Hindlimb muscle (tissue), 1 donor: ENCODE measurements at places on chromosomes 4 and X.

GRCh38 chrX:19560611-19561010 is 45.3 kb upstream of the MAP3K15 start:
- no peak for DNase-seq

- no peak for DNase-seq
Measured at GRCh38 chrX:38347136-38347535, 5.3 kb upstream of the OTC start.

GRCh38 chr4:182645511-182645910 is 271.7 kb downstream of the DCTD start:
- no peak for DNase-seq

DNA sequence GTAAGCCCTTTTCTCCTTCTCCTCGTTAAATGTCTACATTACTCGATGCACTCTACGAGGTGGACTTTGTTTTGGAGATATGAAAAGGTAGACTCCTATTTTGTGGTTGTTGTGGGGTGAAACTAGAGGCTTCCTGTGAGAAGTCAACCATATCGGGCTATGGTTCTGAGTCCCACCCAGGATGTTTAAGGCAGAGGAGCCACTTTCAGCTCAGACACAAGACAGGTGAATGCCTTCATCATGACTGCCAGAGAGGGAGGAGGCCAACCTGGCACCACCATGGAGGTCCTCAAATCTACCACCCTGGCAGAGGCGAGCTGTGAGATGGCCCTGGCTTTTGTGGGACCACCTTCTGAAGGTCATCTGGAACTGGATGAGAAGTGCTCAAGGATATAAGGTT is 154.4 kb upstream of the KLF3 start:
- no peak for DNase-seq

DNA sequence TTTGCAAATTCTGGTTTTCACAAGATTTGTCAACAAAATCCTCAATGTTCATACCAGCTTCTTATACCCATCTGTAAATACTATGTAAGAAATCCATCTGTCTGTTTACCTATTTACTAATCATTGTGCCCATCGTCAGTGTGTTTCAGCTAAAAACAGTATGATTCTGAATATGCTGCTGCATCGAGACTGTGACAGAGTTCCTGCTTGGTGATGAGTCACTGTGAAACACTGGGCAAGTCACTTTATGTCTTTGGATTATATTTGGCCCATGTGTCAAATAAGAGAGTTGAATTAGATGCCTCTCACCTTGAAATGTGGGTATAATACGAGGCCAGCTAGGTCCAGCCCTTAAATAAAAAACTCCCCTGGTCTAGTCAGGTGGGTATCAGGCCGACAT is 79.3 kb downstream of the CBLL2 start:
- no peak for DNase-seq
